Stimulated activated CD4-positive, alpha-beta T cell treated with anti-CD3 and anti-CD28 coated beads, Interleukin-1b, Interleukin-23, amount 100 ng/mL, for 1 hour (primary cell): ENCODE measurements at places on chromosomes 7 and 10.

DNA sequence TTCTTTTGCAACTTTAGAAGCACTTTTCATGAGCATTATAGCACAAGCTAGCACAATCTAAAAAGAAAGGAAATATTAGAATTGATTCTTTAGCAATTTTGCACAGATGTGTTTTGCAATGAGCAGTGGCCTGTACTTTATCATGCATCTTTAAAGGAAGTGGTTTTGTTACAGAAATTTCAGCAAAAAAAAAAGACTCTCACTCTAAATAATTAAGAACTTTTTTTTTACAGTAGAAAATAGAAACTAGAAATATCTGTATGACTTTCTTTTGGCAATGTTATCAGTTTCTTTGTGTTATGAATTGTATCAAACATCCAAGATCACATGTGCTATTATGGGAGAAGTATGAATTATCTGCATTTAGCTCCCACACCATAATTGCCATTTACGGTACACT is 195.7 kb upstream of the KLF6 start:
- DNase-seq = no peak

- DNase-seq = no peak
Observed at GRCh38 chr7:99644431-99644830, 27.7 kb downstream of the ZSCAN25 start.

GRCh38 chr10:44963772-44964633 is 4.4 kb downstream of the RASSF4 start:
- DNase-seq = no peak

- DNase-seq = no peak
Observed at GRCh38 chr10:23343591-23344240, 881 bp downstream of the C10orf67 start.

DNA sequence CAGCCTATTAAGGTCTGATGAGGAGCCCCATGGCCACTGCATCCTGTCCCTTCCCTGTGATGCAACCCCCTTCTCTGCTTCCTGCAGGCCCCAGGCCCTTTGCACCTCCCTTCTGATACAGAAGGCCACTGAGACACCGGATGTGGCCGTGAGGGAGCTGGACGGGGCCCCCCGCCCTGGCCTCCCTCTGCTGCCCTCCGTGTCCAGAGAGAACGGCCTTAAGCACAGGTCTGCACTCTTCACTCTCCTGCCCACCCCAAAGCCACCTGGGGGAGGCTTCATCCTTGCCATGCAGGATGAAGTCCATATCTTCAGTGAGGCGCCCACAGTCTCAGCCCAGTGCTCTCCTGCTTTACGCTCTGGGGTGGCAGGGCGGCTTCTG is 86.9 kb upstream of the GNA12 start:
- DNase-seq = no peak
